ENCODE measurements at places on chromosomes 6 and 20. TPM values are rescaled to one million over a fixed set of nuclear protein-coding genes. Genes with fewer than 3 reads are reported as not detected.

IMPG1 gene
- 0.68 TPM for total RNA-seq

DNA sequence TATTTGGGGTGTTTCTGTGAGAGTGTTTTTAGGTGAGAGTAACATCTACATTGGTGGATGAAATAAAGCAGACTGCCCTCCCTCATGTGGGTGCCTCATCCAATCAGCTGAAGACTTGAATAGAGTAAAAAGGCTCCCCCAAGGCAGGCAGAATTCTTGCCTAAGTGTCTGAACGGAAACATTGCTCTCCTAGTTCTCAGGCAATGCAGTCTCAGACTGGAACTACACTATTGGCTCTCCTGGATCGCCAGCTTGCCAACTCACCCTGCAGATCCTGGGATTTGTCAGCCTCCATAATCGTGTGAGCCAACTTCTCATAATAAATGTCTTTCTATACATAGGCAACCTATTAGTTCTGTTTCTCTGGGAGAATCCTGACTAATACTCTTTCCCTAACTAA is 5.5 kb upstream of the TMEM170B start:
- no peak for DNase-seq

DNA sequence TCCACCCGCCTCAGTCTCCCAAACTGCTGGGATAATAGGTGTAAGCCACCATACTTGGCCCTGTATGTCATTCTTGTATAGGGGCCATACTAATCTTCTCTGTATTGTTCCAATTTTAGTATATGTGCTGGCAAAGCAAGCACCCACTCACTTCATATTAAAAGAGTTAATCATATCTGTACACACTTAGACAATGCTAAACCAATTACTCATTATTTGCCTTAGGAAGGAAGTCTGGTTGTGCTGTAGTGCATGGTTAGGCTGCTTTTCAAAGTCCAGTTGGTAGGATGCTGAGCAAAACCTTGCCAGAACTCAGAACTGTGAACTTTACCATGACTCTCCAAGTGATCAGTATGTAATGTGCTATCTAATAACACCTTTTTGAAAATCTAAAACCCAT is 88.6 kb downstream of the LIN28B start:
- DNase-seq = no peak

DNA sequence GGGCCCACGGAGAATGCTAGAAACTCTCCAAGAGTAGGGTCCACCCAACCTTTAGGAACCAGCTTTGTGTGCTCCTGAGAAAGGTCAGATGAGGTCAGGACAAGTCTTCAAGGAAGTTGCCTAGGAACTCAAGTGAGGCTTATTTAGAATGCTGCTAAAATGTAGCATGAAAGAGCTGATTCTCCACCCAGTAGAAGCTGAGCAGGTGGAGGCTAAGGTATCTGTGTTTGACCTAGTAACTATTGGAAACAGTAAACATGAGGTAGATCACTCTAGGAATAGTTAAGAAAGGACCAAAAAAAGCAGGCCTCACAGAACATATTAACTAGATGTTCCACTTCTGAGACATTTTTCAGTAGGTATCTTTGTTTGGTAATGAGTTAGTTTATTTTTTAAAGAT is 13.9 kb downstream of the CEP43 start:
- no peak for DNase-seq

GRCh38 chr20:32343439-32343838 is 14.7 kb upstream of the ASXL1 start:
- no peak for DNase-seq

C6orf132 gene
- total RNA-seq = 1.1 TPM

SCRT2 gene
- 0.39 TPM for total RNA-seq

- DNase-seq = no peak
These were observed 1.5 kb downstream of the FAM50B start for GRCh38 chr6:3850451-3851203.

DNA sequence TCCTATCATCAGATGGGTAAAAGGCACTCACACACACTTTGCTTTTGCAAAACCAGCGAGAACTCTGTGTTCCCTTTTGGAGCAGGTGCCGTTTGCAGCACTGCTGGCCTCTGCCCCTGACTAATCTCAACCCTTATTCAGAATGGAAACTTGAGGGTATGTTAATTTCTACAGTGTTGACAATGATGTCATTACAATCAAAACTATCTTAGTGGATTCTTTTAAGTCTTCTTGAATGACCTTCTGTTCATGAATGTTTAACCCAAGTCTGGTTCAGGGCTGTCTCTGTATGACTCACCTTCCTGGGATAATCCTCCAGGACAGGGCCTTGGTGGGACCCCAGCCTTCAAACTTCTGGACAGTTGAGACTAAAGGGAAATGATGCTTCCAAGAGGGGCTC is 197.9 kb downstream of the CDH4 start:
- DNase-seq = no peak

DNA sequence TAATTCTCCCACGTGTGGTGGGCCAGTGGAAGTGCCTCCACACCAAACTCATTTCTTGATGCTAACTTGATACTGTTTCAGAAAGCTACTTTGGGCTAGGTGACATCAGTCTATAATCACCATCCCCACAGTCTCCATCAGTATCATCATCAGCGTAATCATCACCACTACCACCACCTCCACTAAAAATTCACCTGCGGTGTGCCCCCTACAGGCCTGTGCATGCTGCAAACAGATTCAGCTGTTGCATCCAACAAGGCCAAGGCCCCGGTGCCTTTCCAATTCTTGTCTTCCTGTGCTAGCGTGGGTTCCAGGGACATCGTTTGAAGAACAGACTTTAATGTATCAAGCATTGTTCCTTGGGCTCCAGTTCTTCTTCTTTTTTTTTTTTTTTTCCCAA is 201.3 kb upstream of the EXOC2 start:
- DNase-seq = no peak

FITM2 gene
- 21.5 TPM for total RNA-seq

DNA sequence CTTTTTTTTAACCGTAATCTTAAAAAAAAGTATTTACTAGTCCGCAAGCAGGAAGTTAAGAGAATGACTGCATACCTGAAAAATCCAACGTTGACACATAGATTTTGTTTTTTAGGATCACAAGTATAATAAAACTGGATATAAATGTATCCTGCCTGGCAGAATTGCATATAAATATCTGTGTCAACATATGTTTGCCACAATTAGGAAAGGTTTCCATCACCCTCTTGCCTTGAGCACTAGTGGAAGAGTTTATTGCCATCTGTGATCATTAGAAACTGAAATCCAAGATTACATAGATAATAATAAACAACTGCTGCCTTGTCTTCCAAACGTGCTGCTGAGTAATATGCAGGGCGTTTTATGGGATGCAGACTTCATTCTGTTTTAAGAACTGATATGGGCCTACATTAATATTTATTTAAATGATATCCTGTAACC is 27.9 kb downstream of the PLEKHG1 start:
- no peak for DNase-seq

MKKS gene
- total RNA-seq = 16.0 TPM

- no peak for DNase-seq
These were observed 213.7 kb downstream of the PRL start for GRCh38 chr6:22083119-22083518.

- no peak for DNase-seq
These were observed 54.5 kb downstream of the IPCEF1 start for GRCh38 chr6:154301839-154302752.

GRCh38 chr6:42175860-42176259 is 2.7 kb downstream of the GUCA1A start:
- DNase-seq = no peak

DNA sequence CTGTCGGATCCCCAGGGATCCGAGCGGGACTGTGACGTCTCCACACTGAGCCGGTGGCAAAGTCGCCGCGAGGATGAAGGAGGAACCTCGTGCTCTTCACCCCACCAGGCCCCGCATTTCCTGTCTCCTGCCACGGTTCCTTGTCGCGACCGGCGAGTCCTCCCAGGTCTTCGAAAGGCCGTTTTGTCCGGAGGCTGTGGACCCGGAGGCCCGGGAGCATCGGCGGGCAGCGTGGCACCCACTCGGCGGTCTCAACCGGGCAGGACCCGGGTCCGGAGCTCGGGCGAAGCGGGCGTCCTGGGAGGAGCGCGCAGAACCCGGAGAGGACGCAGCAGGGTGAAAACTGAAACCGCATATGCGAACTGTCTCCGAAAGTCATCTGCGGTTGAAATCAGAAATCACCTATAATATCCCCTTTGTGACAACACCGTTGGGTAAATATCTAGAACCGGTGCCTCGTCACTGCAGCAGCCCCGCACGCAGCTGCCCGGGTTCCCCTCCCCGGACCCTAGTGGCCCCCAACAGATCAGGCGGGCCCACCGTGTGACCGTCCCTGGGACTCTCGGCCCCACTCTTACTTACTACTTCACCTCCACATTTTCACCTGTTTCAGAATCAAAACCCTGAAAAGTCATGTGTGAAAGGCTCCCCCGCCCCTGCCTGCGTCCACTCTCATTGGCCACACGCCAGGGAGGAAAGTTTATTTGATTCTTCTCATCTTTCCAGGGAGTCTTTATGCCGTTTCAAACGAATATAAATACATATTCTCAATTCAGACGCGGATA is 3.1 kb upstream of the ULBP2 start:
- DNase-seq = no peak

- no peak for DNase-seq
These were observed 144.2 kb downstream of the REV3L start for GRCh38 chr6:111338843-111339242.

DNA sequence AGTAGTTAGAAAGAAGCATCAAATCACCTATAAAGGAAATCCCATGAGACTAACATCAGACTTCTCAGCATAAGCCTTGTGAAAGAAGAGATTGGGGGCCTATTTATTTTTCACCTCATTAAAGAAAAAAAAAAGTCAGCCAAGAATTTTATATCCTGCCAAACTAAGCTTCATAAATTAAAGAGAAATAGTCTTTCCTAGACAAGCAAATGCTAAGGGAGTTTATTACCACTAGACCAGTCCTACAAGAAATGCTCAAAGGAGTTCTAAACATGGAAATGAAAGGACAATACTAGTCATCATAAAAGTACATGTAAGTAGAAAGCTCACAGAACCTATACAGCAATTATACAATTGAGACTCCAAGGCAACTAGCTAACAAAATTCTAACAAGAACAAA is 96.5 kb upstream of the OLIG3 start:
- DNase-seq = no peak

JPH2 gene
- total RNA-seq = 1.9 TPM

TOX2 gene
- 48.1 TPM for total RNA-seq

MROH8 gene
- 36.6 TPM for total RNA-seq

DNA sequence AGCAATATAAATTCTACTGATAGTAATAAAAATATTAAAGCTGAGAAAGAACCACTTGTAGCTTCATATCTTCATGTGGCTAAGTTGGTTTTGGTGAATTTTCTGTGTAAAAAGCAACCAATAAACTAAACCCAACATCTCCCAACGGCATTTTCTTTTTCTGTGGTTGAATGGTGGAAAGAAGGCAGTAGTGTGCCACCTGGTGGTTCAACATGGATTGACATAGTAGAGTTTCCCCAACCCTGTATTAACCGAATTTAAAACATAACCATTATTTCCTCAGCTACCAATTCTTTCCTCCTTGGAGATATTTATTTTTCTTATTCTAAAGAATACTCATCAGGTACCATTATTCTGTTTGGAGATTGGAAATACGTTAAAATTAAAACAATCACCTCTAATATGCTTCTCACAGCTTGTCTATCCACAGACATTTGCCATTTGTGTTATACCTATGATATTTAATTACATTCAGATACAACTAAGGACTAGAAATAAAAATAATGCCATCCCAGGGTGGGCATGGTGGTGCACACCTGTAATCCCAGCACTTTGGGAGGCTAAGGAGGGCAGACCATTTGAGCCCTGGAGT is 117.1 kb upstream of the EEF1E1 start:
- peak; percentile 71 for DNase-seq

All from testis (tissue), 5 donors.